ENCODE measurements at places on chromosomes 1 and 21.

DNA sequence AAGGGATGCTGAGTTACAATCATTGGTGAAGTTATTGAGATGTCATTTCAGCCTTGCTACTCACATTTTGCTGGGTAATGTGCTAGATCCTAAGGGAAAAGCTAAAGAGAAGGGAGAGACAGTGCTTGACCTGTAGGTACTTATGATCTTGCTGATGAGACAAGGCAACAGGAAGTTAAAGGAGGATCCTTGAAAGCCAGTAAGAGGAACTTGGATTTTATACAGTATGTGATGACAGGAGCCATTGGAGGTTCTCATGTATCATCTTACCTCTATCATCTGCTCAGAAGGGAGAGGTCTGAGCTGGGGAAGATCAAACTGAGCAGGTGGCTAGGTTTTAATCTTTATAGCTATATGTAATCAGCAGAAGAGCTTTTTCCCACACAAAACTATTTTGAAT, 6.3 kb downstream of the APOBEC4 start:
- no peak for DNase-seq

GRCh38 chr1:81323862-81324261, 476.9 kb upstream of the ADGRL2 start:
- DNase-seq, result no peak

DNA sequence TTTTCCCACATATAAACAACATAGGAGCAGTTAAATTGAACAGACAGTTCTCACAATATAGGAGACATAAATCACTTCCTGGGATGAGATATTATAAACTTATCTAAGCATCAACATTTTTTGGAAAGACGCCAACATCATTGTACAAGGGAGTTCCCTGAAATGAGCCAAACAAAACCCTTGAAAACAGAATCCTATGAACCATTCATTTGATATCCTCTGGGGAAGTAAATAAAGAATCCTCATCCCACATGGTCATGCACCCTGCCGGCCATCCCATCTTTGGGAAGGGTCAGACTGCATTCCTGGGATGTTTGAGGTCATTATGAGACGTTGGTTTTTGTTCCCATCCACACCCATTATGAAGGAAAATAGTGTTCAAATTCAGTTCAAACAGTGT, 111.8 kb upstream of the USP25 start:
- no peak for DNase-seq

DNA sequence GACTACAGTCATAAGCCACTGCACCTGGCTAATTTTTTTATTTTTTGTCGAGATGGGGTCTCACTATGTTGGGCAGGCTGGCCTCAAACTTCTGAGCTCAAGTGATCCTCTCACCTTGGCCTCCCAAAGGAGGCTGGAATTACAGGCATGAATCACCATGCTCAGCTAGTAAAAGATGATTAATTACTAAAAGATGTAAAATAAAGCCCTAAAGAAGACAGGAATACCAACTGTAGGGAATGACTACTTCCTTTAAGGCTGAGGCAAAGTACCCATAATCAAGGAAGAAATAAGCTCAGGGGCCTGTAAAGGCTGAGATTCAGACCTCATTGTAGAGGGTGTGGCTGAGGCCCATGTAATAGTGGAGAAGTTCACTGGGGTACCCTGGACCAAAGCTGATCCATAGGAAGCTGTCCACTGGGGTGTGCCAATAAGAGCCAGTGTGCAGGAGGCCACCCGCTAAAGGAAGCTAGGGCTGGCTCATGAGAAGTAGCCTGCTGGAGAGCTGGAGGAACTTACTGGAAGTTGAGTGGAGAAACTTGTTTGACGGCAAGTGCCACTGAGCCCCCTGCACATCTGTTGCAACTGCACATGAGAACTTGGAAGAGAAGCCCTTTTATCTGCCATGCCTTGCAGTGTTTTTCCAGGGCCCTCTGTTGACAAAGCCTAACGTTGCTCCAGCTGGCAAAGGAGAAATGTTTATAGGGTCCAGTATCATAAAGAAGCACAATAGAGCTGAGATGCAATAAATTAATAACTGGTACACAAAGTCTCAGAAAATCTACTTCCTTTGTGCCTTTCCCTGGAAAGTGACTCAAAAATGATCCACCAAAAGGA, 17.8 kb upstream of the SERTAD4 start:
- DNase-seq, result no peak

Measured in CD4-positive, alpha-beta T cell treated with Interleukin-21 for 1 hour (primary cell).